ENCODE measurements at places on chromosomes 4 and X. TPM values are rescaled to one million over a fixed set of nuclear protein-coding genes. Genes with fewer than 3 reads are reported as not detected.

The GASK1B gene
- 61.9 TPM for total RNA-seq

The CLTRN gene
- total RNA-seq: 0.66 TPM

The F11 gene
- total RNA-seq: 0.30 TPM

The MAGEB17 gene
- not detected for total RNA-seq

The MAML3 gene
- total RNA-seq: 2.6 TPM

The PCSK1N gene
- total RNA-seq: not detected

DNA sequence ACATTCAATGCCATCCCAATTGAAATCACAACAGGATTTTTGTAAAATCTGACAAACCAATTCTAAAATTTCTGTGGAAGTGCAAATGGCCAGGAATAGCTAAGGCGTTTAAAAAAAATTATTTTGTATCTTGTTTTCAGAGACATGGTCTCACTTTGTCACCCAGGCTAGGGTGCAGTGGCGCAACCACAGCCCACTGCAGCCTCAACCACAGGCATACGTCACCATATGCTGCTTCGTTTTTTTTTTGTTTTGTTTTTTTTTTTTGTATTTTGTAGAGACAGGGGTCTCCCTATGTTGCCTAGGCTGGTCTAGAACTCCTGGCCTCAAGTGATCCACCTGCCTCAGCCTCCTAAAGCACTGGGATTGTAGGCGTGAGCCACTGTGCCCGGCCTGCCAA, 24.5 kb downstream of the ZNF41 start:
- DNase-seq: no peak

DNA sequence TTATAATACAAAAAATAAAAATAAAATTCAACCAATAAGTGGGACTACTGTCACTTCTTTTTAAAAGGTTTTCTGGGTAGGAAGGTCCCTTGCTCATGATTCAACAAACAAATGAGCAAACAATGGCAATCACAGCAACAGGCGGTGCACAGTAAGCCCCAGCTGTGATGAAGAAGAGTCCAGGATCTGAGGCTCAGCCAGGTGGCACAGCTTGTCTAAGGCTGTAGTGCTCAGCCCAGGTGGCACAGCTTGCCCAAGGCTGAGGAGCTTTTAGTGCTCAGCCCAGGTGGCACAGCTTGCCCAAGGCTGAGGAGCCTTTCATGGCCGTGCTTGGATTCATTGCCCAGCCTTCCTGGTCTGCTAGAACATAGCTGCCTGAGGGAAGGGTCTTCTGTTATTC, 75.0 kb downstream of the ZFYVE28 start:
- no peak for DNase-seq

GRCh38 chrX:155055494-155055893, 15.4 kb downstream of the CMC4 start:
- no peak for DNase-seq

GRCh38 chr4:39526765-39527295, 409 bp downstream of the UGDH start:
- DNase-seq: no peak

DNA sequence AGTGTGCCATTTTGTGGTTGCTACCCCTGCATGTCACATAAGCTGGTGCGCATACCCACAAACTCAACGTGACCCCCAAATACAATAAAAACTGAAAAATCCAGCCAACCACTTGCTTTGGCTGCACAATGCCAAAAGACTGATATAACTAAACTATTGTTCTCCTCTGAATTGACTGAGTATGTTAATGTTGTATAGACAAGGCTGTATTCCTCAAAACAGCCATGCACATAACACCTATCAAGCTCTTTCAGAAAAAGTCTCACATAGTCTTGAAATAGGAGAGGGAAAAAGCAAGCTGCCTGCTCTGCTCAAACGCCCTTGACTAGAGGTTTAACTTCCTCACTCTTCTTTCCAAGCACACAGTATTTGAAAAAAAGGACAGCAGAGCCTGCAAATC, 126.4 kb upstream of the NOCT start:
- no peak for DNase-seq

DNA sequence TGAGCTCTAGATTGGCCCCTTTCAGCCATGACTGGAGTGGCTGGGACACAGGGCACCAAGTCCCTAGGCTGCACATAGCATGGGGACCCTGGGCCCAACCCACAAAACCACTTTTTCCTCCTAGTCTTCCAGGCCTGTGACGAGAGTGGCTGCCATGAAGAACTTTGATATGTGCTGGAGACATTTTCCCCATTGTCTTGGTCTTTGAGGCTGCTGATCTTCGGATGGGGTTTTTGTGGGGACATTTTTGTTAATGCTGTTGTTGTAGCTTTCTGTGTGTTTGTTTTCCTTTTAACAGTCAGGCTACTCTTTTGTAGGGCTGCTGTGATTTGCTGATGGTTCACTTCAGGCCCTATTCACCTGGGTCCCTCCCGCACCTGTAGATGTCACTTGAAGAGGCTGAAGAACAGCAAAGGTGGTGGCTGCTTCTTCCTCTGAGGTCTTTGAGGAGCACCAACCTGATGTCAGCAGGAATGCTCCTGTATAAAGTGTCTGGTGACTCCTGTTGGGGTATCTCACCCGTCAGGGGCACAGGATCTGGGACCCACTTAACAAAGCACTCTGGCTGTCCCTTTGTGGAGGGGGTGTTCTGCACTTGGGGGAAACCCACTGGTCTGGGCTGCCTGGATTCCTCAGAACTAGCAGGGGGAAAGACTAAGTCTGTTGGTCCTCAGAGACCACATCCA, 49.6 kb upstream of the GRID2 start:
- no peak for DNase-seq

DNA sequence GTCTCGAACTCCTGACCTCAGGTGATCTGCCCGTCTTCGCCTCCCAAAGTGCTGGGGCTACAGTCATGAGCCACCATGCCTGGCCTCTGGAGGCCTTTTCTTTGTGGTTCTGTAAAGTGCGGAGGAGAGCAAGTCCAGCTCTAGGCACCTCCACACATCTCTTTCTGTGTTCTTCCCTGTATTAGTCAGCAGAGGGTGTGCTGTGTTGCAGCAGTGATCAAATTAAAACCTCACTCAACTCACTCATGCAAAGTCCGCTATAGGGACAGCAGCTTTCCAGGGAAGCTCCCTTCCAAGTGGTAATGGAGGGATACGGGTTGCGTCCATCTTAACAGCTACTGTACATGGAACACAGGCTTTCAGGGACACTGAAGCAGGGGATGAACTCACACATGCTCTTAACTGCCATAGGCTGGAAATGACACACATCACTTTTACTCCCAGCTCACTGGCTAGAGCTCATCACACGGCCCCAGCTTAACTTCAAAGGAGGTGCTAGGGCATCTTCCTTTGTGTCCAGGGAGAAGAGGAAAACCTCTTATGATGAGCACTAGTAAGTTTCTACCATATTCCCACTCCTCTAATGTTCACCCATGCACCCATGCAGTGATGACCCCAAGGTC, 36.0 kb upstream of the CCNG2 start:
- DNase-seq: no peak

- no peak for DNase-seq
These were observed 97.0 kb downstream of the AGTR2 start for GRCh38 chrX:116267511-116268040.
